ENCODE measurements at places on chromosomes 2 and 18.

DNA sequence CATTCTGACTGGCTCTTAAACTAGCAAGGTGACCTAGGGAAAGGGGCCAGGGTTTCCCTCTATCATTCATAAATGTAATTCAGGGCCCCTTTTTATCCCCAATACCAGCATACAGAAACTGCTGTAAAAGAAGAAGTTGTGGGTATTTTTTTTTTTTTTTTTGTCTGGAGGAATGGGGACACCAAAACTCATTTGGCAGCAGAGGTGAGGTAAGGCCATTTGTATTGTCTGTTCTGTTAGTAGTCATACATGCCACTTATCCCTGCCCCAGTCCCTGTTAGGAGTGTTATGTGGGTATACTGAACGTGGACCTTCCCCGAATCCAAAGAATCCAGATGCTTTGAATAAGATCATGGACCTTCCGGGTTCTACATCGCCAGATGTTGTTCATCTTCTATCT, 1.7 kb downstream of the SEPTIN2 start:
- DNase-seq, result no peak

DNA sequence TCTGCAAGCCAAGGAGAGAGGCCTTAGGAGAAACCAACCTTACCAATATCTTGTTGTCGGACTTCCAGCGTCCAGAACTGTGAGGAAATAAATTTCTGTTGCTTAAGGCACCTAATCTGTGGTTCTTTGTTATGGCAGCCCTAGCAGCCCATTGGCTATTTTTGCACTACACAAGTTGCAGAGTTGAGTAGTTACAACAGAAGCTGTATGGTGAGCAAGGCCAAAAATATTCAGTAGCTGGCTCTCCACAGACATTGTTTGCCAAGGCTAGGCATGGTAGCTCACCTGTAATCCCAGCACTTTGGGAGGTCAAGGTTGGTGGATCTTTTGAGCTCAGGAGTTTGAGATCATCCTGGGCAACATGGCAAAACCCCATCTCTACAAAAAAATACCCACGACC, 27.1 kb upstream of the SCYGR1 start:
- no peak for DNase-seq

DNA sequence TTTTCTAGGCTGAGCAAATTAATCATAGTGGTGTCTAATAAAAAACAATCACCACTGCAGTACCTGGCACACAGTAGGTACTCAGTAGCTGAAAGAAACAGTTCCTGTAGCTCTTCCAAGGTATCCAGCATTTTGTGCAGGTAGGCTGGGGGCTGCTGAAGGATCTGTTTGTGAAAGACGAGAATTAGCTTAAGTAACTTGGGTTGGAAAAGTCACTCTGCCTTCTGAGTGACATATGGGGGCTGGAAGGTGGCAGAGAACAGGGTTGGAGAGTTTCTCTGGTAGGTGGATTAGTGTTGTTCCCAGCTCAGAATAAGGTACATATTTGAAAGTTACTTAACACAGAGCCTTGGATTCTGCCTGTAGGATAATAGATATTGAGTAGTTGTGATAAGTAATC, 72.8 kb downstream of the FMNL2 start:
- DNase-seq, result no peak

DNA sequence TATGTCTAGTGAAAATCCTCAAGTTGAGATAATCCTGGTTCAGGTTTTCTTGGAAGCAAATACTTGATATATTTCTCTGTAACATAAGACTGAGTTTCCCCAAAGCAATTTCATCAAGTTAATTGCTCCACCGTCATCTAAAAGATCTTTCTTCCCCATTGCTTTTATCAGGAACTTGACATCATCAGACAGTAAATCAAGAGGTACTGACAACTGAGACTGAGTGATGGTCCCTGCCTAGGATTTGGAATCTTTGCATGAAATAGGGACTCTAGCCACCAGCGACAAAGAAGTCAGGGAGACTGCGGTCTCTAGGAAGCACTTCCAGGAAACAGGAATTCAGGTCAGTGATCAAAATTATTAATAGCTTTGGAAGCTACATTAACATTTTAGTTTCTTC, 43.4 kb upstream of the SCN1A start:
- DNase-seq, result no peak

DNA sequence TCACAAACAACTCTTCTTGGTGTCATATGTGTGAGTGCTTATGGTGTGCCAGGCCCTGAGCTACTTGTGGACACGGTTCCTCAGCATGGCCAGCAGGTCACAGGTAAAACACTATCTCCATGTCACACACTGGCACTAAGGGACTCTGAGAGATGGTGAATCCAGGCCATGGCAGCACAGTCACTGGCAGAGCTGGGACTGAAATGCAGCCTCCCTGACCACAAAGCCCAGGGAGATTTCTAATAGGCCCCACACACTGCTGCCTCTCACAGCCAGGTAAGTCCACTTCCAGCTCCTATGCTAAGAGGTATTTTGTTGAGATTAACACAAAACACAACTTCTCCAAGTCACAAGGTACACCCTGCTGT, 92.0 kb downstream of the ACTR2 start:
- no peak for DNase-seq

GRCh38 chr2:23388294-23388693, 3.3 kb downstream of the KLHL29 start:
- no peak for DNase-seq

GRCh38 chr2:194566907-194567660, 1089.9 kb upstream of the SLC39A10 start:
- no peak for DNase-seq

- no peak for DNase-seq
These were observed 143.4 kb upstream of the SMAD7 start for GRCh38 chr18:49094136-49094535.

GRCh38 chr18:44702594-44702993, 21.9 kb downstream of the SETBP1 start:
- no peak for DNase-seq

Measured in natural killer cell treated with Interleukin-12 subunit alpha and Interleukin-12 subunit beta and Interleukin-15 and Interleukin-18, amount 100 ng/mL, for 72 hours (primary cell).